Activated T-helper 1 cell treated with anti-CD3 and anti-CD28 coated beads, Interleukin-2, amount 50 U/mL, for 16 hours (primary cell): ENCODE measurements at places on chromosomes 2 and 18.

GRCh38 chr2:2688254-2688653, 357.2 kb upstream of the MYT1L start:
- no peak for DNase-seq

DNA sequence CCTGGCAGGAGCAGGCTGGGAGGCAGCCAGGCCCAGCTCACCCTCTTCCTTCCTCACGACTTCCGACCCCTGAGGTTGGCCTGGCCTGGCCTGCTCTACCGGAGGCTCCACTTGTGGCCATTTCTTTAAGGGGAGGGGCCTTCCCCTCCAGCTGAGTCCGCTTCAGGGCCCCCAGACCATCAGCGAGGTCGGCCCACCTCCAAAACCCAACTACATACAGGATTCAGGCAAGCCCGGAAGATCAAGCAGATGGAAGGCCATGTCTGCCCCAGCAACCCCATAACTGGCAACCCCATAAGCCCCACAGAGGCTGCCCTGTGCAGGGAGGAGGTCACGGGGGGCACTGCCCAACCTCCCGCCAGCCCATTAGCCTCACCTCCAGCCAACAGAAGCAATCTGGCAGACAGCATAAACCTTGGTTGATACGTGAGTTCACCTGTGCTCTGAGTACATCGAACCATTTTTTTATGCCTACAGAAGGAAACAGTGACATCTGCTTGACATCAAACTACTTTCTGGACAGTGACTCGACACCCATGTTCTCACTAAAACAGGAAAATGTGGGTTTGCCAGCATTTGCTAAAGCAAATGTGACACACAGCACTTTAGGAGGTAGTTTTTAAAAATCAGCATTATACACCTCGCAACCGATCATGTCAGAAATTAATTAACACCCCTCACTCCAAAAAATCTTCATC, 98.9 kb downstream of the EIPR1 start:
- no peak for DNase-seq

DNA sequence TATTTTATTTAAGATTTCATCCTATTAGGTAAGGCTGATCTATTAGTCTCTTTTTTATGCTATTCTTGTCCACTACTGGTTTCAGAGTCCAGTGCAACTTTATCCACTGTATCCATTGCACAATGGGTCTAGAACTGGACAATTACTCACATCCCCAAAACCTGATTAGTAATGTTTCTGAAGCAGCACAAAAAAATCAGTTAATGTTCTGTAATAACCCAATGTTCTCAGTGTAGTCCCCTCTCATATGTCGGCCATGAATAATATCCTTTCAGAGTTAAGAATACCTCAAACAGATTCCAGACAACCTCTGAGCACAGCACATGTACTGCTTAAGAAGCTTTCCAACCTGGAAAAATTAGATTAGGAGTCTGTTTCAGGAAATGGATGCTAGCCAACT, 29.7 kb downstream of the MGAT4A start:
- no peak for DNase-seq

DNA sequence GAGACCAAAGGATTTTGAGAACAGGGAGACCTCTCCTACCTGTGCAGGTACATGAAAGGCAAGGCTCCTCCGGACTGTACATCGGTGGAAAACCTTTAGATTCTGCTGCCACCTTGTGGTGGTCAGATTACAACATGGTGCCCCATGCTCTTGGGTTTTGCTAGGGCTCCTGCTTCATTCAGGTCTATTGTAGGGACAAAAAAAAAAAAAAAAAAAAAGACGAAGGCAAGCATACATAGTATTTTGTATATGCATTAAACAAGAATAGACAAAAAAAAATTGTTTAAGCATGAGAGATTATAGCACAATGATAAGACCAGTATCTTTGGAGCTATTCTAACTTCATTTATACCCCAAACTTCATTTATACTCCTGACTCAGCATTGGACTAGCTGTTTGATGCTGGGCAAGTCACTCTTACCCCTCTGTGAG, 27.4 kb upstream of the SPR start:
- DNase-seq: peak; percentile 16

- DNase-seq: no peak
Observed at GRCh38 chr2:20424300-20425290, 22.3 kb upstream of the RHOB start.

GRCh38 chr2:53562407-53562806, 205.2 kb upstream of the CHAC2 start:
- DNase-seq: no peak

DNA sequence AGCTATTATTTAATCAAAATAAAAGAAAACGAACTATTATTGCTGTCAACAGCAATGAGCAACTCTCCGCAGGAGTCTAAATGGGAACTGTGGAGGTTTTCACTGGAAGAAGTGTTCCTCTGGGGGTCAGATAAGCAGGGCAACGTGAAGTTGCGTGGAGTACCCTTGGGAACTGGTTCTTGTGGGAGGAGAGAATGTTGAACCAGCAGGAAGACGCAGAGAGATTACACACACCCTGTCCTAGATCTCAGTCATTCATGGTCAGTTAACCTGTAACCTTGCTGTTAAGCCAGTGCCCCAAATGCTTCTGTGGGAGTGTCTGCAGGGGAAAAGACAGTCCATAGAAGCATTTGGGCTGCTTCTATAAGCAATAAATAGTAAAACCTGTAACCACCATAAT, 20.4 kb upstream of the CABLES1 start:
- no peak for DNase-seq

DNA sequence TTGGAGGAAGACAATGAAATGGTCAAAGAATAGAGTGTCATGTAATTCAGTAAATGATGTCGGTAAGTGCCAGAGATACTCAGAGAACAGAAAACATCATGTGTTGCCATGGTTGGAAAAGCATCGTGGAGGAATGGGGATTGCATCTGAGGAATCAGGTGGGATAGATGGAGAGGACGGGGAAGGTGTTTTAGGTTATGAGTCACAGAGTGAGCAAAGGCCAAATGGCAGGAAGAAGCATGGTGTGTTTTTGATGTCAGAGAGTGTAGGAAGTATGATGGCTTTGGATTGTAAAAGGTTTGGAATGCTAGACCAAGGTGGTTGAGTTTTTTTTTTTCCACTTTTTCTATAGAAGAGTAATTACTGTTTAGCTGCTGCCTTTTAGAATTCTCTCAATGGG, 27.5 kb upstream of the CD28 start:
- DNase-seq: no peak

GRCh38 chr2:215171151-215171550, 32.7 kb upstream of the ABCA12 start:
- no peak for DNase-seq

GRCh38 chr2:241087420-241088268, 14.4 kb downstream of the MTERF4 start:
- no peak for DNase-seq

DNA sequence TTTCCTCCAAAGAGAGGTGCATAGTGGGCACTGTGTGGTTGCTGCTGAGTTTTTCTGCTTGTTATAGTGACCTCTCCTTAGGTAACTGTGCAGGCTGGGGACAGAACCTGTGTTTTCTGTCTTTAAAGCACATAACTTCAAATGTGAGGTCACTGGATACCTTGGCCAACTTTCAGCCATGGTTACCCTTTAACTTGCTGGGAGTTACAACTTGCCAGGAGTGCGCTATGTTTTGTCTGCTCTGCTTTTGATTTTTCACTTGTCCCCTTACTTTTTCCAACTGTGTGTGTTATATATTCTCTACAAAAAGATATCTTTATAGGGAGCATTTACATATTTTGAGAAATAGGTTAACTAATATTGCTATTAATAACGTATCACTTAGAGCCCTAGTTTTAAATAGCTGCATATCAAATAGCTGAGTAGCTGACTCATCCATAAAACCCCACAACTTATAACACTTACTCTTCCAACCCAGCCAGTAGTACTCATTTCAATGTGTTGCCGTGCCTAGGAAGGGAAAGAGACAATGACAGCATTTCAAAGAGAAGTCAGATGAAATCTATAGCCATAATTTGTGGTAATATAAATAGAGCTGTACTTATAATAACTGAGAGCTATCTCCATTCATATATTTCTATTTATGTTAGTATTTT, 51.6 kb downstream of the DPP4 start:
- no peak for DNase-seq

DNA sequence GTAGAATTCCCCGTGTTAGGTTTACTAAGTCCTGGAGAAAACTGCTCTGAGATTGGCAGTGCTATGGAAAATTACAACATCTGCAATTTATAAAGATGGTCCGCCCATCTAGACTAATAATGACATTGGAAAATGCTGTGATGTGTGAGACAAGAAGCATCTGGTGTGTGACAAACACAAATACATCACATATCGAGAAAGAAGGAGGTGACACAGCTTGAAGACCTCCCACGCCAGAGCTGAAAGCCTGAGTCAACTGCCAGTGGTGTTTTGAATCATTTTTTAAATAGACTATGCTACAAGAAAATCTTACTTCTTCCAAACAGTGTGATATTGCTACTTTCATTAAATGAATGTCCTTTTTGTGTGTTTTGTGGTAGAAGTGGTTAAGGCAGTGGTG, 8.6 kb upstream of the ANO7 start:
- DNase-seq: no peak

GRCh38 chr2:36701391-36701795, 4.9 kb downstream of the VIT start:
- DNase-seq: no peak

GRCh38 chr2:43060390-43061016, 165.9 kb downstream of the ZFP36L2 start:
- DNase-seq: no peak

- no peak for DNase-seq
Observed at GRCh38 chr18:57957210-57957609, 86.8 kb upstream of the NEDD4L start.

DNA sequence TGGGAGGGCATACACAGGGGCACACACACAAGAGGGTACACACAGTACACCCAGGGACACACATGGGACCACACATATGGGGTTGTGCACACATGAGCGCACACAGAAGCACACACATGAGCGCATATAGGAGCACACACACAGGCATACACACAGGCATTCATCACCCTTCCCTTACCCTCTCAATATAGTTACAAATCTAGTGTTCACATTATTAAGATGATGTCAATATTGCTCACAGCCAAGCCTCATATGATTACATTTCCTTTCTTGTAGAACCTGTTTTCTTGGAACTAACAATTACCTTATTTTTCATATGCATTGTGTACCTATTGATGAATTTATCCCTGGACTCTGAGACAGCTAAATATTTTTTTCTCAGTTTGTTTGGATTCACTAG, 156.7 kb downstream of the FHOD3 start:
- DNase-seq: no peak

- no peak for DNase-seq
Observed at GRCh38 chr2:128422571-128422970, 103.9 kb upstream of the HS6ST1 start.

DNA sequence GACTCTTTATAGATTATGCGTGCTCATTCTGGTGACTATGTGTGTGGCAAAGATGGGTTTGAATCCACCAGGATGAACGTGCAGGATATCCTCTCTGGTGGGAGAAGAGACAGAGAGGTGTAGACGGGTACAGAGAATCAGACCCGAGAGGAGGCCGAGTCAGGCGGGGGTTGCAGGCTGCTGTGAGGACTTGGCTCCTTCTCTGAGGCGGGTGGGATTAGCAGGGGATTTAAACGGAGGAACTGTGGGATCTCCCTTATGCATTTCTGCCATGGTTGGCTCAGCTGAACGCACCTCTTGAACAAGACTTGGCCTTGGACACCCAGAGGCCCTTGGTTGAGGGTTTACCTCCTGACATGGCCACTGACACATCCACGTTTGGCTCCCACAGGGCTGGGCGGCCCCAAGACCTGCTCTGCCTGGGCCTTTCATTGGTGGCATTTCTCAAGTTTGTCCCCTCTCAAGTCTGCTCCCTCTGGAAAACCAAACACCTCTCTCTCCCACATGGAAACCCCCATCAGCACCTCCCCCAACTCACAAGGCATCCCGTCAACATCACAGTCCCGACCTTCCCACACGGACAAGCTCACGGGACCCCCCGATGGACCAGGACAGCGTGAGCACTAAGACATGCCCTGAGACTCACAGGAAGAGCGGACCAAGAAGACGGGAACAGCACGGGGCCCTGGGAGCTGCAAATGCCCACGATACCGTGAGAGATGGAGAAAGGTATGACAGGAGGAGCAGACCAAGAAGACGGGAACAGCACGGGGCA, 158.3 kb downstream of the RTP5 start:
- no peak for DNase-seq

DNA sequence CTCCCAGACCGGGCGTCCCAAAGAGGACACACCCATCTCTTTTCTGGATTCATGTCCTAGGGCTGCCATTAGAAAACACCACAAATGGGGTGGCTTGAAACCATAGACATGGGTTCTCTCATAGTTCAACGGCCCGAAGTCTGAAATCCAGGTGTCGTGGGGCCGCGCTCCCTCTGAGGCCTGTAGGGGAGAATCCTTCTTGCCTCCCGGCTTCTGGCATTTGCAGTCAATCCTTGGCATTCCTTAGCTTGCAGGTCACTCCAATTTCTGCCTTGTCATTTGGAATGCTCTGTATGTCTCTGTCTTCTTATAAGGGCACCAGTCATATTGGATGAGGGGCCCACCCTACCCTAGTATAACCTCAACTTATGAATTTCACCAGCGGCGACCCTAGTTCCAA, 65.1 kb downstream of the CYB5A start:
- DNase-seq: no peak

- no peak for DNase-seq
Observed at GRCh38 chr18:48923746-48924629, 26.8 kb downstream of the SMAD7 start.

DNA sequence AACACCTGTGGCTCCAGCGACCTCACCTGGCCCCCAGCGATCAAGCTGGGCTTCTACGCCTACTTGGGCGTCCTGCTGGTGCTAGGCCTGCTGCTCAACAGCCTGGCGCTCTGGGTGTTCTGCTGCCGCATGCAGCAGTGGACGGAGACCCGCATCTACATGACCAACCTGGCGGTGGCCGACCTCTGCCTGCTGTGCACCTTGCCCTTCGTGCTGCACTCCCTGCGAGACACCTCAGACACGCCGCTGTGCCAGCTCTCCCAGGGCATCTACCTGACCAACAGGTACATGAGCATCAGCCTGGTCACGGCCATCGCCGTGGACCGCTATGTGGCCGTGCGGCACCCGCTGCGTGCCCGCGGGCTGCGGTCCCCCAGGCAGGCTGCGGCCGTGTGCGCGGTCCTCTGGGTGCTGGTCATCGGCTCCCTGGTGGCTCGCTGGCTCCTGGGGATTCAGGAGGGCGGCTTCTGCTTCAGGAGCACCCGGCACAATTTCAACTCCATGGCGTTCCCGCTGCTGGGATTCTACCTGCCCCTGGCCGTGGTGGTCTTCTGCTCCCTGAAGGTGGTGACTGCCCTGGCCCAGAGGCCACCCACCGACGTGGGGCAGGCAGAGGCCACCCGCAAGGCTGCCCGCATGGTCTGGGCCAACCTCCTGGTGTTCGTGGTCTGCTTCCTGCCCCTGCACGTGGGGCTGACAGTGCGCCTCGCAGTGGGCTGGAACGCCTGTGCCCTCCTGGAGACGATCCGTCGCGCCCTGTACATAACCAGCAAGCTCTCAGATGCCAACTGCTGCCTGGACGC, 4.9 kb downstream of the GPR35 start:
- DNase-seq: no peak
